ENCODE measurements at places on chromosomes 3 and 15. TPM values are rescaled to one million over a fixed set of nuclear protein-coding genes. Genes with fewer than 3 reads are reported as not detected.

DNA sequence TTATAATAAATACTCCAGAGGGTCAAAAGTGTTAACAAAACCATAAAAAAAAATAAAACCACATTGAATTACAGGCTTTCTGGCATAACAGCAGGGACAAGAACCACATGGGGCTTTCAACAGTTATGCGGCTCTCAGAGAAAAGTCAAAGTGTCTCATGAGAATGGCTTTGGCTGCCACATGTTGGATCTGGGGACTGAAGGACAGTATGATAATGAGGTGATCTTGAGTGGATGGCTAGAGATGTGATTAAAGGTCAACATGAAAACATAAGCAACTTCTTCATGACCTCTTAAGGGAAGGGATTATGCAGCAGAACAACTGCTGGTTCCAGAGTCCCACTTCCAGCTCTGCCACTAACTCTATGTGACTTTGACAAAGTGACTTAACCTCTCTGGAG lies 5.2 kb downstream of the RAB27A start:
- DNase-seq: no peak

DNA sequence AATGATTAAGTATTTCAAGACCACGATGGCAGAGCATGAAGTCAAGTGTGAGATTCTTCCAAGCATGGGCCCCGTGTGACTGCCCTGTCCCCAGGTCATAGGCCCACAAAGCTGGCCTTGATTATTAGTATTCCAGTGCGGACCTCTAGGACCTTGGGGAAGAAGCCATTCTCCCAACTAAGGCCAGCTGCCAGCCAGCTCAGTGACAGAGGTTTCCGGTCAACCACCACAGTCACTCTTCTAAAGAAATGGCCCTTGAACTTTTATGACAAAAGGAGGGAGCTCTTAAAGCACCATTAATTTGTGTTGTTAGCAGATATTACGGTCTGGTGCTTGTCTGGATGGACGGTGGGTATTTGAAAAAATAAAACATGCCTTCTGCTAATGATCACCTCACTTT lies 28.0 kb downstream of the FAM3D start:
- no peak for DNase-seq

DNA sequence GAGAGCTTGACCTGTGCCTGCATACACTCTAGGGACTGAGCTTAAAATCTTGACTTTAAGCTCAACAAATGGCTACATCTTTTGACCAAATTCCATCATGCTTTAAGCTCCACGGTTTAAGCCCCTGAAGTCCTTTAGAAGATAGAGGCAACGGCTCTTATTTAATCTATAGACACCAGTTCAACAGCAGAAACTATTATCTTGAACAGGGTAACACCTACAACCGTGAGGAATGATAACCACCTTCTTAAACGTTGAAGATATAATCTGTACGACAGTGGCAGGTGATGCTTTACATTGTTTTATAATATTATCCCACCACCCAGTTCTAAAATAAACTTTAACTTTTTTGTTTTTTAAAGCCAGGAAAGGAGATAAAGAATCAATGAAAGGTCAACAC lies 1007.8 kb downstream of the FHIT start:
- DNase-seq: no peak

DNA sequence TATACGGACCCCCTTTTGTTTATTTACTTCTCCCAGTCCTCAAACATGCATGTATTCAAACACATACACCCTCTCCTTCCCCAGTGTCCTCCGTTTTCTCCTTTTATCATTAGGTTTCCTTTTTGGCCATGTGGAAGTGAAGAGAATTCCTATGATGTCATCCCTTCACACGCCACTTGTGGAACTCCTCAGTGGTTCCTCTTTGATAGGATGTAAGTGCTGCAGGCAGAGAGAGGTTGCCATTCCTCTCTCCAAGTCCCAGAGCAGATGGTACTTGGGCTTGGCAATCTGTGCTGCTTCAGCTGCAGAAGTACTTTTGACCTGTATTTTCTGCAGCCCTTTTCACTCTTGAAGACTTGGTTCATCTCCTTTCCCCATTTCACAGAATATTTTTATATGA lies 32.9 kb upstream of the CRTC3 start:
- peak; percentile 18 for DNase-seq

- peak; percentile 82 for DNase-seq
Measured at GRCh38 chr3:21909096-21909495, 158.1 kb upstream of the ZNF385D start.

DNA sequence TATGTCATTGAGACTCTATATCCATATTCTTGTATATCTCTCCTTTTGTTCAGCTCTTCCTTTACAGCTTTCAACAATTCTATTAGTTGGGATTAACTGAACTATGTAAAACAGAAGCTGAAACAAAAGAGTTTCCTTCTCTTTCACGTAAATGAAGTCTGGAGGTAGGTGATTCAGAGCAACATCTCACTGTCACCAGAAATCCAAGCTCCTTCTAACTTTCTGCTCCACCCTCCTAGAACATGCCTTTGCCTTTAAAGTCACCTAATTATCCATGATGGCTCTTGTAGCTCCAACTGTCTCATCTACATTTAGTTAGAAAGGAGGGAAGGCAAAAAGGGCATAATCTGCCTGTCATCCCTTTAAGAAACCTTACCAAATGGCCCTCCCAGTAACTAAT lies 458.2 kb upstream of the MDFIC2 start:
- DNase-seq: no peak

- peak; percentile 6 for DNase-seq
Measured at GRCh38 chr3:87771337-87772192, 287.2 kb downstream of the CGGBP1 start.

DNA sequence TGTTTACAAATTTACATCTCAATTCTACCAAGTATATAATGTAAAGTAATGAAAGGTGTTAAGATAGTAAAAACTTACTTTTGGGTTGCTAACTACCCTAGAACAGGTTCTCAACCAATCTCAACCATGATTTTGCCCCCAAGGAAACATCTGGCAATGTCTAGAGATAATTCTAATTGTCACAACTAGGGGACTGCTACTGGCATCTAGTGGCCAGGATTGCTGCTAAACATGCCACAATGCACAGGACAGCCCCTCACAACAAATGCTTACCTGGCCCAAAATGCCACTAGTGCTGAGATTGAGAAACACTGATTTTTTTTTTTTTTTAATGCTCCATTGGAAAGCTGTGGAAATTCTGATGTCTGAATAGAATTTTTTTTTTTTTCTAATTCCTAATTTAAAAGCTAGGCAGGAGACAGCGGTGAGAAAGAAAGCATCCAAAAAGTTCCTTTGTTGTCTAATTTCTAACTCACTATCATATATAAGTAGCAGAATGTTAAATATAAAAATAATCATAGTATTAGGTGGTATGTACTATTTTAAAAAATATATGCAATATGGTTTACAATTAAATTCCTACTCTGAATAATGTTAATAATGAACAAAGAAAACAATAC lies 81.5 kb downstream of the TJP1 start:
- DNase-seq: no peak

DNA sequence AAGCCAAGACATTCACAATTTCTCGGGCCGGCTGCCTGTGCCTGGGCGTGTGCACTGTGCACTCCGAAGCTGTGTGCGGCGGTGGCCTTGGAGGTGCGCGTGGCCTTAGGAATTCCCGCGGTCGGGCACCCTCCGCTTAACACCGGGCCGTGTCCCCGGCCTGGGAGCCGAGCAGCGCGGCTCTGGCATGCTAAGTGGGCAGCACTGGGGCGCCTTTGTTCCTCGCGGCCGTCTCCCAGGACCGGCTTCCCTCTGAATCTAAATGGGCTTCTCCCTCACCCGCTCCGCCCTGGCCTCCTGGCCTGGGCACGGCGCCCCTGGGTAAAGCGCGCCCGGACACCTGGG lies 498 bp upstream of the ARNT2 start:
- DNase-seq: peak; percentile 33

DNA sequence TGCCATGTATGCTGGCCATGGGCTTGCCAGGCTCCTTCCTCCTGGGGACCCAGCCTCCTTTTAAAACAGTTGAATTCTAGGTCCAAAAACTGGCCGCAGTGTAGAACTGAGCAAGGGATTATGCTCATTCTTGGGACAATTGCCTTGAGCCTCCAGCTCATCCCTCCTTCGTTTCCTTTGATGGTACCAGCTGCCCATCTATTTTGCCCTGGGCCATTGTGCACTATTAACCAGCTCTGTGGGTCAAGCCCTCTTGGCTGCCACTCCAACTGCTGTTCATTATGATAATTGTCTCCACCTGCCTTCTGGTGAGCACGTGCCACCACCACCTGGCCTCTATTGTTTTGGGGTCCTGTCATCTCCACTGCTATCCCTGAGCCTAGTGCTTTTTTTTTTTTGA lies 75.8 kb upstream of the SYN2 start:
- DNase-seq: no peak

- DNase-seq: no peak
Measured at GRCh38 chr3:134229038-134229437, 21.6 kb downstream of the RYK start.

GRCh38 chr3:195849322-195850074 lies 37.8 kb upstream of the MUC4 start:
- peak; percentile 76 for DNase-seq

DNA sequence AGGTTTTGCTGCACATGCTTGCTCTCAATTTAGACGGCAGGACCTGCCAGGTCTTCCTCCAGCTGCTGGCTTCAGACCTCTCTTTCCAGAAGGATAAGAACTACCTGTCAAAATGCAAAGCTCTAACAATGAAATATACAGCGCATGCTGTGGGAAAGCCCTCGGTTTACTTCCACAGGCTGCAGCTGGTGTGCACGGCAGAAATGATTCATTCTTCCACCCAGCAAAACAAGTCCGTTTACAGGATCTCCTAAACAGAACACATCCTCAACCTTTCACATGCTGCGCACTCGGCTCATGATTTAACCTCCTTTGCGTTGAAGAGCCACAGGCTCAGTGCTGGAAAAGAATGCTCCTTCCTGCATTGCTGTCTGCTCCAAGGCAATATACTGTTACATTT lies 92.4 kb upstream of the WNT5A start:
- DNase-seq: peak; percentile 69

DNA sequence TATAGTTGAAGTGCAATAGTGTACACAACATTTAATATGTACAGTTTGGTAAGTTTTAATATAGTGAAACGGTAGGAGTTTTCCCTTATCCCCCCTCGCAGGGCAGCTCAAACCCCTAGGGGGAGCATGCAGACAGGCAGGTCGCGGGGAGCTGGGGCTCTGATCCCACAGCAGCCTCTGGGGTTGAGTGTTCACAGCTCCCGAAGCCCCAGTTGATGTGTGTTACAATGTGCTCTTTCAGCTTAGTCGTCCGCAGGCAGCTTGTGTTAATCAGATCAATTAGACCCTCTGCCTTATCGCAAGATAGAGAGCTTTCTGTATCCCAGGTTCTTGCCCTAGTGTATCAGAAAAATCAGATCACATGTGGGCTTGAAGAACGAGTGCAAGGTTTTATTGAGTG lies 143.1 kb upstream of the CHRNA7 start:
- DNase-seq: no peak

GRCh38 chr3:167996514-167996913 lies 99.2 kb downstream of the GOLIM4 start:
- DNase-seq: no peak

DNA sequence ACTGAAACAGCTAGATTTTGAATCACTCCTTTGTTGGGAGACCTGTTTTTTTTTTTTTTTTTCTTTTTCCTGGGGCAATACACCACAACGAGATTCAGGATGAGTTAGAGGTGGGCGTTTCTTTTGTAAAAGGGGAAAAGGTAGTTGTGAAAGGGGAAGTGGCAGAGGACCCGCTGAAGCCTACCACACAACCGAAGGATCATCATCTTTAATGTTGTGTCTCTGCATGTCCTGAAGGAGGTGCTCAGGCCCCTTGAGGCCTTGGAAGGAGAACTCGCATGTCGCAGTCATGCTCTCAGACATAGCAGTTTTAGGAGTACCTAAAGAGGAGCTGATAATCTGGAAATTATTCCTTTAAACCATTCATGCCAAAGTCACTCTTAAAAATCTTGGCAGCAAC lies 137.9 kb upstream of the LRIG1 start:
- DNase-seq: no peak

GRCh38 chr3:156834962-156835535 lies 8.9 kb downstream of the LEKR1 start:
- no peak for DNase-seq

CCDC39 gene
- 0.10 TPM for total RNA-seq

GOLGA8G gene
- total RNA-seq: not detected

SPTBN5 gene
- 2.2 TPM for total RNA-seq

UBAP1L gene
- 2.3 TPM for total RNA-seq

All from tongue (tissue), 3 donors.